Amniotic epithelial cell (primary cell): ENCODE measurements at places on chromosomes 7 and 10.
A peak's percentile ranks its signal among the peaks of the same experiment; 100 is the strongest.

DNA sequence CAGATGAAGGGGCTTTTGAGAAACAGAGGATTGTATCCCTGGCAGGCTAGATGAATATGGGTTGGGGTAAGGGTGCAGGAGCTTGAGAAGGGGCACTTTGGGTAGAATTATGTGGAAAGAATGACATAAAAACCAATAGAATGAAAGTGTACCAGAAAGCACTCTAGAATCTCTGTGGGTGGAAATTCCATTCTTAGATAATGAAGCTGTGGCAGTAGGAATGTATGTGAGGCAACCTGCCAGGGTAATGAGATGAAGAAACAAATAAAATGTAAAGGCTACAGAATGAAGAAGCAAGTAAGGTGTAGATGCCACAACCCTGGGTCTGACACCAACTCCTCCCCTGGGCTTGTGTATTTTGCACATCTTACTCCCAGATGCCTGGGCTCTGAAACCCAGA, 16.8 kb downstream of the NOBOX start:
- DNase-seq, result peak; percentile 87

GRCh38 chr7:68015978-68016532, 1019.4 kb downstream of the TYW1 start:
- DNase-seq, result no peak

DNA sequence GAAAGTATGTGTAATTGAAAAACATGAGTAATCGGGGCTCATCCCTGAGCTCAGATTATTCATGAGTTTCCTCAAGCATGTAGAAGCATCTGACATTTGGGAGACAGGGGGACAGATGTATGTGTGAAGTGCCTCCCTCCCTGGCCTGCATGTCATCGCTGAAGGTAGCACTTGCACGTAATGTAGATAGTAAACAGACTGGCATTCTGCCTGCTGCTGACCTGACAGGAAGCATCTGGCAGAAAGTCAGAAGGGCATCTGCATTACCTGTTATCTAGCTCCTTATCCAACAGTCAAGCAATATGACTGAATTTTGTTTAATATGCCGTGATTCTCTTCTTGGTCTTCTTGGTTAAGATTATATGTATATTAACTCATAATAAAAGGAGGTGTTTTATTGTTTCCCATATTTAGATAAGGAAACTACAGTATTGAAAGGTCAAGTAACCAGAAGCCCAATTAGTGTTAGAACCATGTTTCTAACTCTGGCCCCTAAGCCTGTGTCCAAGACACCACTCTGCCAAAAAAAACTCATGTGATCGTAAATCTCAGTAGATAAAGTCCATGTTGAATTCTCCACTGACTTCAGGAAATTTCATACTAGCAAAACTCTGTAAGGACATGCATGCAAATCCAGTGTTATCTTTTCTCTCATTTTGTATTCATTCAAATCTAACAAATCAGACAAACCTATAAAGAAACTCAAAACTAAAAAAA, 918.1 kb upstream of the MBL2 start:
- DNase-seq, result no peak

DNA sequence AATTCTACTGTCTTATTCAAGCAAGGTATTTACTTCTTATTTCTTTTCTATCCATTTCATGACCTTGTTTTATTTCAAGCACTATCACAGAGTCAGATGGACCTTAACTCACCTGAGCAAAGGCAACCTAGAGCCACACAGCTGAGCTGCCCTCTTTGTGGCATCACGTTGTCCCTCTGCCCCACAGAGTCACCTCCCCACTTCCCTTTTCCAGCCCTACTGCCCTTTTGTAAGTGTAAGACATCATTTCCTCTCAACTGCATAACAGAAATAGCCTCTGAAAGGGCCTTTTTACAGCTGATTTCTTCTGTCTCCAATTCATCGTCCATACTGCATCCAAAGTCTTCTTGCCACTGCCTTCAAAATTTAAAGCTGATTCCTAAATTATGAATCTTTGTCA, 946.0 kb downstream of the NRG3 start:
- no peak for DNase-seq

- DNase-seq, result peak; percentile 20
Observed at GRCh38 chr10:89887830-89888229, 186.4 kb downstream of the KIF20B start.

GRCh38 chr10:86127274-86127819, 239.2 kb downstream of the GRID1 start:
- no peak for DNase-seq

DNA sequence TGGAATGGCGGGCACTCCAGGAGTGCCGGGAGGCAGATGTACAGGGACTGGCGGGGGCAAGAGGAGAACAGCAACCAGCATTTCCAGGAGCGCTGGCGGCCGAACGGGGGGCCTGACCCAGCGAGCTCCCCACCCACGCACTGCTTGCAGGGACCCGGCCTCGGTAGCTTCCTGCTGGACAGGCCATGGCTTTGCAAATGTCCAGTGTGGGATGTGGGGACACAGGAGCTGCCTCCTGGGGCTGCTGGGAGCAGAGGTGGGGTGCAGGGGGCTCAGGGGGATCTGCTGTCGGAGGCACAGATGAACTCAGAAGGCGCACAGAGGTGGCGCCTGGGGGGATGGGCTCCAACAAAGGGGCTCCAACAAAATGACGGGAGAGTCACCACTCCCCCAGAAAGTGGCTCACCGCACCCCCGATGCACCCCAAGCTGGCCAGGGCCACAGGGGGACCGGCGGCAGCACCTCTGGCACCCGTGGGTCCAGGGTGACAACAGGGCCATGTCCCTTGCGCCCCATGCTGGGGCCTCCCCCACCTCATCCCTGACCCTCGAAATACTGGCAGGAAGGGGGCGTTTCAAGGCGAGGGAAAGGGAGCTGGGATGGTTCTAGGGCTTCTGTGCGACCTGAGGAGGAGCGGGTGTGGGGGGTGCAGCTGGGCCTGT, 41.1 kb downstream of the AP5Z1 start:
- DNase-seq, result no peak

- DNase-seq, result no peak
Observed at GRCh38 chr10:104492329-104492940, 138.8 kb downstream of the CFAP58 start.

DNA sequence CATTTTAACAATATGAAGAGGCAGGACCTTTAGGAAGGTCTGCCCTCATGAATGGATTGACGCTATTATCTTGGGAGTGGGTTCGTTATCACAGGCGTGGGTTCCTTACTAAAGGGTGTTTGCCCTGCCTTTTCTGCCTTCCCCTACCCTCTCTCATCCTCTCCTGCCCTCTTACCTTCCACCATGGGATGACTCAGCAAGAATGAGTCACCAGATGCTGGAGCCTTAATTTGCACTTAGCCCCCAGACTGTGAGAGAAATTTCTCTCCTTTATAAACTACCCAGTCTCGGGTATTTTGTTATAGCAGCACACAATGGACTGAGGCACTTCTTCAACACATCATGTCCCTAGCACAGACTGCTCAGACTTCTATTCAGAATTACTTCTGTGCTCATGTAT, 31.4 kb upstream of the ZNF32 start:
- DNase-seq, result no peak

GRCh38 chr7:98661607-98662006, 44.5 kb downstream of the NPTX2 start:
- DNase-seq, result no peak

GRCh38 chr10:43979551-43979950, 330.9 kb upstream of the ZNF32 start:
- DNase-seq, result no peak

- DNase-seq, result no peak
Observed at GRCh38 chr10:86300931-86301830, 65.4 kb downstream of the GRID1 start.

DNA sequence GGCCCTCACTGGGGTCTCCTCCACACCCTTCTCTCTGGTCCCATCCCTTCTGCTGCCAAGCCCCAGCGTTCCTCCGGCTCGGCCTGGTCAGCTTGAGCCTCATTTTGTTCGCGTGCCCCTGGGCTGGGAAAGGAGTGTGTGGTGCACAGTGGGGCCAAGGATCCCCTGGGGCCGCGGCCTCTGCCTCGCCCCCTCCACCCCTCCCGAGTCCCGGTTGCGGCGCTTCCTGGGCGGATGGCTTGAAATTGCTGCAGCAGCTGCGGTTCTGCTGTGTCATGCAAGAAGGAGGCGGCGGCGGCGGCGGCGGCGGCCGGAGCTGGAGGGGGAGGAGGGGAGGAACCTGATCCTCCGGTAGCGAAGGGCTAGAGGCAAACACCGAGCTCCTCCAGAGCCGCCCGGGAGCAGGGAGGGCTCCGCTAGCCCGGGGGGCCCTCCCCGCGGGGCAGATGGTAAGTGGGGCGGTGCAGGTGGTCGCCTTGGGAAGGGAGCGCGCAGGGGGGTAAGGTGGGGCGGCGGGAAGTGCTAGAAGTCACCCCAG, 217.8 kb upstream of the MKLN1 start:
- peak; percentile 73 for DNase-seq

- DNase-seq, result no peak
Observed at GRCh38 chr10:42380926-42381547, 257.3 kb downstream of the ZNF33B start.

DNA sequence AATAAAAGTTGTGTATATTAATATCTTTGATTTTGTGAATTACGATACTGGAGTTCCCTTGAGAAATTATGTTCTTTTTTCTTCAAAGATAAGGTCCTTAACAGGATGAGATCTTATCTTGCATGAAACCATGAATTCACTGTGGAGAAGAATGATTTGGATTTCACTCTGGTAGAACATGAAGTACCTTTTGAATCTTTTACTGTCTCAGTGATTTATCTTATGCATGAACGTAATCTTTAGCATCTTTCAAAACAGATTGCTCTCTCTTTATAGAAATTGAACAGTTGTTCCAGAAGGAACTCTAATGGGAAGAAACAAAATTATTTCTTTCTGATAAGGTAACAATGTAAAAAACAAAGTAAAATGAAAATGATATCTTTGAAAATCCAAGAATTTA, 11.0 kb upstream of the ZNF438 start:
- peak; percentile 90 for DNase-seq

DNA sequence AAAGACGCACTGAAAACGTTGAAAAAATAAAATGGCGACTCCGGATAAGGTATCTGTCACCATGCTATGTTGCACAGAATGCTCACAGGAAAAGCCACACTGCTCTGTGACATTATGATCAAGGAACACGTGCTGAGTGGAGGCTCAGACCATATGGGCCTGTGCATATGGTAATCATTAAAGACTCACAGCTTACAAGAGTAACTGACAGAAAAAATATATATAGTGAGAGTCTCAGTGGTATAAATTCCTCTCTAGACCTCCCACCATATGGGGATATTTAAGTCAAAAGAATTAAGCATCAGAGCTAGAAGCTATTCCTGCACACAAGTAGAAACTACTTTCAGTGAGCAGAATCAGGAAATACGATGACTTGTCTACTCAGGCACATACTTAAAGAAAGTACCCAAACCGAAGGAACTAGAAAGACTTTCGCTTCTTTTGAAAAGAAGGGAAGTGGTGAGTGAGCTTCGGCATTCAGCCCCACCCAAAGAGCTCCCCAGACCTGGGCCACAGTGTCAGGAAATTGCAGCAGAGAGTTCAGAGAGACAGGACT, 65.1 kb upstream of the MPP7 start:
- no peak for DNase-seq

DNA sequence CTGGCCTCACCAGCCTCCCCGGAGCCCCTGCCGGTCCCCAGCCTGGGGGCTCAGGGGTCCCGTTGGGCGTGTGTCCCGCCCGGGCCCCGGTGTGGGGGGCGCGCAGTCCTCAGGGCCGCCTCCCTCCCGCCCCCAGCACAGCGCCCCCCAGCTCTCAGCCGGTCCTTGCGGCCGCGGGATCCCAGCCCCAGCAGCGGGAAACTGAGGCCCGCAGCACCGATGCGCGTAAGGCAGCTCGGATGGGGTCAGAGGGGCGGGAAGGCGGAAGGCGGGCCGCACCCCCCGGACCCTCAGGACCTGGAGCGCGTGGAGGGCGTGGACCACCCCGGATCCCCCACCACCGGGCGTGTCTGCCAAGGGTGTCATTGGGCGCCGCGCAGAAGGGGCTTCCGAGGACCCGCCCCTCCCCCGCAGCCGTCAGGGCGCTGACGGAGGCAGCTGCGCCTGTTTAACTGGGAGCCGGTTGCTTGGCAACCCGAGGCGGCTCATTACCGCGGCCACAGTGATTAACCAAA, 14.9 kb downstream of the UNCX start:
- no peak for DNase-seq

- no peak for DNase-seq
Observed at GRCh38 chr7:2195400-2196246, 37.1 kb downstream of the MAD1L1 start.

- no peak for DNase-seq
Observed at GRCh38 chr10:129942391-129942790, 21.7 kb downstream of the EBF3 start.

GRCh38 chr7:2104716-2105115, 128.0 kb downstream of the MAD1L1 start:
- DNase-seq, result peak; percentile 70

- no peak for DNase-seq
Observed at GRCh38 chr10:27099448-27099847, 846 bp downstream of the ANKRD26 start.

- peak; percentile 91 for DNase-seq
Observed at GRCh38 chr10:121819049-121819448, 108.8 kb downstream of the ATE1 start.

- DNase-seq, result peak; percentile 75
Observed at GRCh38 chr7:90958647-90959046, 305.6 kb upstream of the FZD1 start.

DNA sequence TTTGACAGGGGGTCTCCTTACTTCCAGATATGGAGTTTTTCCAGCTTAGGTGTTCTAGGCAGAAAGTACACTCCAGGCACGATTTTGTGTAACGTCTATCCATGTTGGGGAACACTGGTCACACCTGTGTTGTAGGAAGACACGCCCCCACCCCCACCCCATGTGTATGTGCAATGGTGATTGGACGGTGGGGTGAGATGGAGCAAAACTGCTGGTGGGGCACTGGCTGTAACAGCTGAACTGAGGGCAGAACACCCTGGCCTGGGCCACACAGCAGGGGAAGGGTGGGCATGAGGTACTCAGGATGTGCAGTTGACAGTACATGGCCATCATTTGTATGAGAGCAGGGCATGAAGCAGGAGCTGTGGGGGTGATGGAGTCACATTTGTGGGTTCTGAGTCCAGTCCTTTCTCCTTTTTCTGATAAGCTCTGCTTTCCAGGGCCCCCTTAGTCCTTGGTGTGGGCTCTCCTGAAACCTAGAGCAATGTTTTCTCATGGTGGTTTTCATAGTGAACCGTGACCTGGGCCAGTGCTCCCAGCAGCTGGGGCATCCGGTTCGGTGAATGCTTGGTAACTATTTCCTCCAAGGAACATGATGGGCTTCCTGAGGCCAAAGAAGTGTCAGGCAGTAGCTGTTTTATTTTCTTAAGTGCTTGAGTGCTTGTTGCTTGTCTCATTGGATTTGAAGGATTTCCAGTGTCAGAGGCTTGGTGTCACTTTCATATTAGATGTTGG, 63.4 kb upstream of the AQP1 start:
- no peak for DNase-seq

- no peak for DNase-seq
Observed at GRCh38 chr7:99385564-99385963, 11.0 kb downstream of the ARPC1B start.

GRCh38 chr10:86601956-86602602, 52.3 kb upstream of the OPN4 start:
- DNase-seq, result no peak

- no peak for DNase-seq
Observed at GRCh38 chr10:78719276-78719675, 349.5 kb upstream of the ZMIZ1 start.
